Activated naive CD8-positive, alpha-beta T cell treated with anti-CD3 and anti-CD28 coated beads for 36 hours (primary cell): ENCODE measurements at places on chromosomes 5 and 9. TPM values are rescaled to one million over a fixed set of nuclear protein-coding genes. Genes with fewer than 3 reads are reported as not detected.

SPINK13 gene
- not detected for total RNA-seq

CD180 gene
- 0.04 TPM for total RNA-seq

F2RL2 gene
- total RNA-seq = not detected

CHD1 gene
- total RNA-seq = 58.5 TPM

GRCh38 chr5:133111299-133111698, 59.5 kb downstream of the HSPA4 start:
- H3K36me3 ChIP-seq = peaks cover 6% of the 10 kb centered on the region
- H3K4me3 ChIP-seq = no peak overlapping the region
- no peaks in the 10 kb centered on the region for H3K27me3 ChIP-seq
- no peak overlapping the region for H3K27ac ChIP-seq
- DNase-seq = peak; percentile 78

DNA sequence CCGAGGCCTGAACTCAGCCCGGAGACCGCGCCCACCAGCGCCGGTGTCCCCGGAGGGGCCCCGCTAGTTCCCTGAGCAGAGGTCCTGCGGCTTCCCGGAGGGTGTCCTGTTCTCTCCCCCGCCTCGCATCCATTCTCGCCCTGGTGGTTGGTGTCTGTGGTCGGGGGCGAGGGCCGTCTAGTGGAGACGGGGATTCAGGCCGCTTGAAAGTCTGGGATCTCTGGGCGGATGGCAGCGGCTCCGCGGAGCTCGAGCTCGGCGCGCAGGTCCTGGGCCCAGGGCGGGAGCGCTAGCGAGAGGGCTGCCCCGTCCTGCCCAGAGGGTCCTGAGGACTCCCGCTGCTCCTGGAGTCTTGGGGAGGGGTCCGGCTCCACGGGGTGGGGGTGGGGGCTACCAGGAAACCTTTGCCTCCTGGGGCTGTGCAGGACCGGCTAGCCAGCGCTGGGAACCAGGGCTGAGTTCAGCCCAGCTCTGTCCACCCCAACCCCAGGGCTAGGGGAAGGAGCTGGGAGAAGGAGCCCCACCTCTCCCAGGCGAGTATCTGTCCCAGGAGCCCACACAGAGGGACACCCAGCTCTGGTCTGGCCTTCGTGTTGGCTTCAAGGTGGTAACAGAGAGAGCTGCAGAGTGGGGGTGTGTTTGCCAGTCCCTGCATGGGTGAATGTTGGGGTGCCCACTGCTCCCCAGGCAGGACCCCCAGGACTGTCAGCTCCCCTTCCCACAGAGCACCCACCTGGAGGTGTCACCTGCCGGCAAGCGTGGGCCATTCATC, 4.0 kb downstream of the TOR4A start:
- no peak for DNase-seq
- peaks cover 25% of the 10 kb centered on the region for H3K27me3 ChIP-seq
- peaks cover 7% of the 10 kb centered on the region for H3K4me1 ChIP-seq
- no peaks in the 10 kb centered on the region for H3K36me3 ChIP-seq
- H3K4me3 ChIP-seq = no peak overlapping the region
- H3K27ac ChIP-seq = no peak overlapping the region

DNA sequence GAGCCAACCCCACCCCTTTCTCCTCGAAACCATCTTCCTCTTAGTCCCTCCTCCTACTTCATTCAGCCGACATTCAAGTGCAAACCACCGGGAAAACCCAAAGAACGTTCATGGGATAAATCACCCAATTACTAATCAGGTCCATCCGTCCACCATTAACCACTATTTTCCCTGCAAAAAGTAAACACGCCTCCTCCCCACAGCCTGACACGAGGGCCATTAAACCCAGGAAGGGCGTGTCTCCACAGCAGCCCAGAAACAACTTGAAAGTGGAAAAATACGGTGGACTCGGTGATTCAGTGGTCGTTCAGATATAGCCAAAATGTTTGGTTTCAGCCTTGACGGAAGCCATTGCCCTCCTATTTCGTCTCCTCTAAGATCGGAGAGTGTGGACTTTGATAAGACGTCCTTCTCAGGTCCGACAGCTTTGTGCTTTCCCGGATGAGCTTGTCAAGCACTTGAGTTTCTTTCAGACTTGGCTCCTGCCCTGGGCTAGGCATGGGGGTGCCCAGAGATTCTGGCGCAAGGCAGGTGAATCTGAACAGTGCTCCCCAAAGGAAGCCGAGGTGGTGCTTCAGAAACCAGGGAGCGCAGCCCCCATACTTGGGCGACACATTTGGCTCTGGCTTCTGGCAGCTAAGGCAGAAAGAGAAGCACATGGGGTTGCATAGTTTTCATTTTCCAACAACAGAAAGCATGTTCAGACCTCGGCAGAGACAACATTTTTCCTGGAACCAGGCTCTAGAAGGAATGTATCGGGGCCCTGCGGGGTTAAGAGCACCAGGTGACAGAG, 56.6 kb downstream of the SMIM23 start:
- H3K27me3 ChIP-seq = no peaks in the 10 kb centered on the region
- no peak overlapping the region for H3K4me3 ChIP-seq
- peaks cover 2% of the 10 kb centered on the region for H3K4me1 ChIP-seq
- H3K36me3 ChIP-seq = peaks cover 9% of the 10 kb centered on the region
- H3K27ac ChIP-seq = no peak overlapping the region

DNA sequence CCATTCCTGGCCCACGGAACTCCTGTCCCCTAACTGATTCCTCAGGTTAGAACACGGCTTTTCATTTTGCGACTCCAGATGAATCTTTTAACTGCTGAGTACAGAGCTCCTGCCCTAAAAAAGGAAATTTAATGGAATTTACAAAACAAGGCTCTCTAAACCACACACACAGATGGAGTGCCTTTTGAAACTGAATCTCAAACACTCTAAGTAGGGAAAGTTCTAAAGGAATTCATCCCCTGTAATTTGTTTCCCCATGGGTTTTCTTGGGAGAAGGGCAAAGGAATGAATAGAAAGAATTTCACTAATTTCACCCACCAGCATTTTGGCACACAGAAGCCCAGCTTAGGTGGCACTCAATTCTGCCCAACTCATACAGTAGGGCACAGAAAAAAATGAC, 106.5 kb downstream of the THBS4 start:
- H3K36me3 ChIP-seq = peaks cover 34% of the 10 kb centered on the region
- no peak overlapping the region for H3K4me3 ChIP-seq
- no peak for DNase-seq
- H3K27ac ChIP-seq = peak overlapping the region; percentile 86
